ENCODE measurements at places on chromosomes 5 and 9.

GRCh38 chr9:136695955-136696354, 8.7 kb upstream of the AGPAT2 start:
- DNase-seq = no peak

GRCh38 chr9:89878687-89879086, 273.9 kb downstream of the GADD45G start:
- no peak for DNase-seq

DNA sequence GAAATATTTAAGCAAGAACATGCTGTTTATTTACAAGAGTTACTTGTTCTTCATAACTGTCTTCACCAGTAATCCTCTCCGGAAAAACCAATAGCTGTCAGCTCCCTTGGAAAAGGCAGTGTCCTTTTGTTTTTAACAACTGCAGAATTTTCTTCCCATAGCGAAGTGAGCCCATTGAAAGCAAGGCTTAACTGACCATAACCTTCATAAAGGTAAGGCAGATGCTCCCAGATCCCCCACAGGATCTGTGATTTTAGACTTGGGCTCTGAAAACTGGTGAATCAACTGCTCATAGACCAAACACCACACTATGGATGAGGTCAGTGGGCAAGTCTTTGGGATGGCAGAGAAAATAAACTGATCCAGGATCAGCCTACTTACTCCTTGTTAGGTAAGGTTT, 155.0 kb downstream of the GLIS3 start:
- no peak for DNase-seq

- peak; percentile 3 for DNase-seq
Measured at GRCh38 chr5:28156981-28157380, 1118.6 kb upstream of the CDH9 start.

- DNase-seq = peak; percentile 53
Measured at GRCh38 chr5:132425009-132425937, 55.8 kb downstream of the SLC22A5 start.

DNA sequence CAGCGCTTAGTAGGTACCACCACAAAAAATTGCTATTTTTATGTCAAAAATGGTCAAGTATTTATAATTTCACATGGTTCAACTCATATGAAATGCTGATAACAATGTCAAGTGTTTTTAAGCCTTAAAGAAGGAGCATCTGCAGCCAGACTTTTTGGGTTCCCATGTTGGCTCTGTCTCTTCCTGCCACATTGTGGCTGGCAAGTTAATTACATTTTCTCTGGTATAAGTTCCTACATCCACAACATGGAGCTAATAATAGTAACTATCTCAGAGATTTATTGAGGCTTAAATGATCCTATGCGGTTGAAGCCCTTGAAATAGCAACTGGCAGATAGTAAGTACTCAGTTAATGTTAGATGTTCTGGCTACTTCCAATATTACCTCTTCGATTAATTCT, 5.4 kb downstream of the ATP10B start:
- no peak for DNase-seq

DNA sequence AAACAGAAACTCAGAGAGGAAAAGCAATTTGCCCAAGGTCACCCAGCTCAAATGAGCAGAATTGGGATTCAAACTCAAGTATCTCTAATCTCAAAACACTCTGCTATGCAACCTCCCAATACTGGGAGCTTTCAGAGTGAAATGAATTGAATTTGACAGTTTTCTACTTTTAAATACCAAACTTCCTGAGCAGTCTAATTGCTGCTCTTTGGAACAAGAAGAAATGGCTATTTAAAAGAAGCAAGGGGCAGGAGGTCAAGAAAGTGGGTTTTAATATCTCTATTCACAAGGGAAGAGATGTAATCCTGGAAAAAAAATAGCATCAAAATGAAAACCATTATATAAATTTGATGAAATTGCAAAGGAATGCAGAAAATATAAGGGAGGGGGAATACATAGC, 142.6 kb downstream of the INSYN2B start:
- DNase-seq = no peak

- DNase-seq = no peak
Measured at GRCh38 chr5:173920024-173920753, 32.0 kb downstream of the CPEB4 start.

DNA sequence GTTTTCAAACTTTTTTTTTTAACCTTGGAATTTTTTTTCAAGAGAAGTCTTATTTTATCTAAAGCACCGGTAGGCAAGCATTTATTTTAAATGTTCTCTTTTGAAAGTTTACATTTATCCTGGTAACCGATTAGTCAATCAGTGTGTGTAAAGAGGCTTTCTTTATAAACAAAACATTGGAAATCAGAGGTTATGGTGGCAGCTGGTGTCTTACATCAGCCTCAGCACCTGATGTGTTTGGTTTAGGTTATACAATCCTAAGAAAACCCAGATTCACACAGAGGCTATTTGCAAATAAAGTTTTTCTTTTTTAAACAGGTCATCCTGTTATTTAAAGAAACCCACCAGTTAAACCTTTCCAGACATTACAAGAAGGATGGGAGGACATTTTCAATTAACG, 173.3 kb upstream of the GDNF start:
- DNase-seq = no peak

DNA sequence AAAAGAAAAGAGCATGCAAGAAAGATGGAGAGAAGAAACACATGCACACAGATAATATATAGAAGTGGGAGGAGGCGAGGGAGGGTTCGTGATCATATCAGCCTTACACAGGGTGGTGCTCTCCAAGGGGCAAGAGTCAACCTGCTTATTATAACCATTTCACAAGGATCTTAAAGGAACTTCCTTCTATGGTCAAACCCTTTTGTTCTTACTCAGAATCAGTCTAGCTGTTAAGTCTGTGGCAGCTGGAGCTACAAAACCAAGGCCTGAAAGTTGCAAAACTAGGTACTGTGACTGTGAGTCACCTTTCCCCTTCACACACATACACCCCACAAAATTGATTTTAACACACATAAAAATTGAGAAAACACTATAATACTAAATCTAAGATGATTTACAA, 18.5 kb upstream of the ERMP1 start:
- DNase-seq = no peak

- no peak for DNase-seq
Measured at GRCh38 chr9:89036383-89036782, 45.1 kb downstream of the S1PR3 start.

- DNase-seq = no peak
Measured at GRCh38 chr9:91935066-91935749, 14.8 kb downstream of the ROR2 start.

DNA sequence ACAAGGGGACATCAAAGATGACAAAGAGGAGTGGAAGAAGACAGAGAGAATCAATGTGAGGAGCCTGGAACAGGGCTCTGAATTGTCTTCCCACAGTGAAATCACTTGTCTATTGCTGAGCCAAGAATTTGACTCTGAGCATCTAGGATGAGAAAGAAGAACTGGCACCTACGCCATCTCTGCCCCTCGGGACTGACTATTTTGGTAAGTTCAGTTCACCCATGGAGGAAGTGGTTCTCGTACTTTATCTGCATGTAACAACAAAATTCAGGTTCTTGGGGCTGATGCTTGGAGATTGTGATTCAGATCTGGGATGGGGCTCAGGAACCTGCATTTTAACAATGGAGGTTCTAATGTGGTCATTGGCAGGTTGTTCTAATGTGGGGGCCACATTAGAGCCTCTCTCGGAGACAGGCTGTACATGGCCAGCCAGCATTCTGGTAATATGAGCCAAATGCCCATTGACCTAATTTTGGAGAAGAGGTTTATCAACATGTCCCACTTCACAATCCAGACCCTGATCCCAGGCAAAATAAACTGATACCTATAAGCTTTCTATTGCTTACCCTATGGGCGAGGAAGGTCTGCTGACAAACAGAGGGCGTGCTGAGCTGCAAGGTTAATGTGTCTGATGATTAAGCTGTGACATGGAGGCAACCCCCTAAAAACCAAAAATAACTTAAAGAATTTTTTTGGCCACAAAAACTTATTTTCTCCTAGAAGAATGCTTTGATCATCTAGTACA, 2.7 kb upstream of the IL12B start:
- no peak for DNase-seq

GRCh38 chr5:7347377-7347776, 48.6 kb upstream of the ADCY2 start:
- no peak for DNase-seq

- DNase-seq = no peak
Measured at GRCh38 chr5:58016877-58017276, 443.0 kb downstream of the PLK2 start.

DNA sequence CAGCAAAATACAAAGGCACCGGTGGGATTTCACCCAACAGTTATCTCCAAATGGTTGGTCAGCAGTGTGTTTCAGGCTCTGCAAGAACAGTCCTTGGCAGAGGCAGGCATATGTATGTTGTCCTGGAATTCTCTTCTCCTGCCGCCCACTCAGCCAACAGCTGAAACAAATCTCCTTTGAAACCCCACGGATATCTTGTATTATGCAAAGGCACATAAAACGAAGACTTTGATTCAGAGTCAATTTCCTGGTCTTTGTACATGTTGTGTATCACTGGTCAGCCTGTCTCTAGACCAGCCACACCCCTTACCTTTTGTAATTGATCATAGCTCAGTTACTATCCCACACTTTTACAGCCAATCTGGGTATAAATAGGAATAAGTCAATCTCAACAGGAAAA, 29.2 kb downstream of the FREM1 start:
- no peak for DNase-seq

DNA sequence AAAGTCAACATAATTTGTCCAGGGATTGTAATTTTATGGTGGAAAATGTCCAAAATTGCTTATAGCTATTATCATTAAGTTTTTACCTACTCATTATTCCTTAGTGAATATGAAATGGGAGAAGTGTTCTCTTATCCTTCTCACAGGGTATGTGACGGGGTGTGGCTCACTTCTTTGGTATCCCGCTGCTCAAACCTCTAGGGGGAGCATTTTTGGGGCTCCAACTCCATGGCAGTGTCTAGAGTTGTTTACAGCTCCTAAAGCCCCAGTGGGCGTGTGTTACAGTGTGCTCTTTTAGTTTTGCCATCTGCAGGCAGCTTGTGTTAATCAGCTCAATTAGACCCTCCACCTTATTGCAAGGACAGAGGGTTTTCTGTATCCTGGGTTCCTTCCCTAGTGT, 89.4 kb downstream of the CDKN2A start:
- no peak for DNase-seq

DNA sequence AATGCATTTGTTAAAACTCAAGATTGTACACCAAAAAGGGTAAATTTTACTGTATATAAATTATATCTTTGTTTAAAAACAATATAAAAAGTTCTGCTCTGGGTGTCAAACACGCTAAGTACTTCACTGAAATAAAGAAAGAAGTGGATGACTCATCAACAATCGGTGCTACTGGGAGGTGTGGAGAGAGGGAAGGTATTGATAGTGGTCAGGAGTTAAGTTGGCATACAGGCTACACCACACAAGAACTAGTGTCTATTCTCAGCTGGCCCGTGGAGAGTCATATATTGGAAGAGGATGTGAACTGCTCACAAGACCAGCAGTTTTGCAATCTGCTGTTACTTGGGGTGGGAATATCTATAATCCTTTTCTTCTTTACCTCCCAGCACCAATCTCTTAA, 145.7 kb upstream of the TRPC7 start:
- no peak for DNase-seq

- DNase-seq = no peak
Measured at GRCh38 chr5:620152-620551, 8.0 kb downstream of the CEP72 start.

- DNase-seq = no peak
Measured at GRCh38 chr5:39024005-39024404, 50.2 kb downstream of the RICTOR start.

DNA sequence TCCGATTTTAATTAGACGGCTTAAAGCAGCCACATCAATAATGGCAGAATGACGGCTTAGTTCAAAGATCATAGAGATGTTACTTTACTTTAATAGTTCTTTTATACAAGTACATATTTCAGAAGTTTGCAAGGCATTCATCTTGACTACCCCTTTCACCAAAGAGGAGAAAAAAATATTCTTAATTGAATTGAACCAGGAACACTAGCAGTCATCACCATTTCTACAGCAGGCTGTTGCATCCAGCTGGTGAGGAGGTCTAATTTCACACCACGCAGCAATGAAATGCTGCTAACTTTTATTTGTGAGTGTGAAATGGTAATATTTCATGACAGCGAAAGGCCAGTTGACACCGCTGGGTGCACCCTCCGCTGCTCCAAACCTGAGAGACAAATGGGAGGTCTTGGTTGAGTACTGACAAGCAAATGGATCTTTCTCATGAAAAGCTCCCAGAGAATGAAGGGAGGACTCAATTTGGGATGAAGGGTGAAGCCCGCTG, 322.2 kb downstream of the GLIS3 start:
- DNase-seq = no peak

GRCh38 chr5:52077941-52078815, 694.9 kb downstream of the ISL1 start:
- no peak for DNase-seq

- DNase-seq = no peak
Measured at GRCh38 chr5:149019679-149020078, 43.2 kb downstream of the SH3TC2 start.

DNA sequence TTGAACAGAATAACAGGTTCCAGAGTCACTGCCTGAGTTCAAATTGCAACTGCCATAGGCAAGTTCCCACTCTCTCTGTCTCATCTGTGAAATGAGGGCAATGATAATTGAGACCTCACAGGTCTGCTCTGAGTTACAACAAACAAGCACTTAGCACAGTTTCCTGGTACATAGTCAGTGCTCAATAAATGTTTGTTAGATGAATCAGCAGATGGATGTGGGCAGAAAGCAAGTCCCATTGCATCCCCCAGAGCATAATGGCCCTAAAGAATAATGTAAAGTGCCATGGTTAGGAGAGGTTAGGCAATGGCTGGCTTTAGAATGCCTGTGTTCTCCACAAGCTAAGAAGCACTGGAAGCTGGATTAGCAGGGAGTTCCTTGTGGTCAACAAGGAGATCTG, 136.5 kb upstream of the LARP1 start:
- no peak for DNase-seq

DNA sequence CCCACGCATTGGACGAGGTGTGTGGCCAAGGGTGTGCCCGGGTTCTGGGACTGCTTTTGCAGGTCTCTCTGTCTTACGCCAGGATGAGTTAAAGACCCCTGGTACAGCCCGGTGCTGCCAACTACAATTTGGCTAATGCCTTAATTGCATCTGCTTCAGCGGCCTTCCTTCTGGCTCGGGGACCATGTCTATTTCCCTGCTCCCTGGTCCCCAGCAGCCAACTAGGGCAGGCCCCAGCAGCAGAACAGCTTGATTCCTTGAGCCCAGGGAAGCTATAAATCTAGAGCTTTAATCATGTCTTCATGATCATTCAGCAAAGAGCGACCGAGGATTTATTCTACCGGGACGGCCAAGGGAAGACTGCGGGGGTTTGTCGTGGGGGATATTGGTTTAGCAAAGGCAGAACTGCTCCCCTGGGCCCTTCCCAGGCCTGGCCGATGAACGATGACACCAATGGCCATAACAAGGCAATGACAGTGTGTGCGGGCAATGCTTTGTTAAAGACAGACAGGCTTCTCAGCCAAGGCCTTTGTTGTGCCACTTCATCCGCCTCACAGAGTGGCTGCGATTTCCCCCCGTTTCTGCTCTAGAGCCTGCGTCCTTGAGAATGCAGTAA, 51.4 kb downstream of the CFAP77 start:
- DNase-seq = no peak

DNA sequence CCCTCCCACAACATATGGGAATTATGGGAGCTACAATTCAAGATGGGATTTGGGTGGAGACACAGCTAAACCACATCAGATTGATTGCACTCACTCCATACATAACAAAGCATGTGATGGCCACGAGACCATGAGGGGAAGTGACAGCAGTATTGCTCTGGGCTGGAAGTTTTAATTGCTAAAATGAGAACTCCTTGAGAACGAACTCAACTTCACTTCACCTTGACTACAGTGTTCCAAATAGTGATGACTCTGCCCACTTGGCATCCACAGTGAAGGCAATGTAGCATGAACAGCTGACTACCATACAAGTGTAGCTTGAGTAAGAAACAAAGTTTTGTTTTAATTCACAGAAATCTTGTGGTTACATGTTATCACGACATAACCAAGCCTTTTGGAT, 739 bp upstream of the SPINK7 start:
- no peak for DNase-seq
